ENCODE measurements at places on chromosomes 1 and 21.

DNA sequence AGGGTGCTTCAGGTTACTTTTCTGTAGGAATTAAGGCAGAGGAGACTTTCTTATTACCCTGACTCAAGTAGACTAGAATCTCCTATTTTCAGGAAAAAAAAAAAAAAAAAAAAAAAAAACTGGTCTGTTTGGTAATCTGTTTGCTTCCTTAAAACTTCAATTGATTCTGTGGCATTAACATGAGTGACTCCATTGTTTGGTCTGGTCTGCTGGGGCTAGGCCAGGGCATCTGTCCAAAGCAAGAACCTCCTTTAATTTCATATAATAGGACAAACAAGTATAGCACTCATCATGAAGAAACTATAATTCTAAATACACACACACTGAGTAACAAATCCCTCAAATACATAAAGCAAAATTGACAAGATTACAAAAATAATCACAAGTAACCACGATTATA, 32.9 kb upstream of the LRRC7 start:
- DNase-seq, result no peak

GRCh38 chr1:119112791-119113190, 27.7 kb downstream of the WARS2 start:
- DNase-seq, result no peak

DNA sequence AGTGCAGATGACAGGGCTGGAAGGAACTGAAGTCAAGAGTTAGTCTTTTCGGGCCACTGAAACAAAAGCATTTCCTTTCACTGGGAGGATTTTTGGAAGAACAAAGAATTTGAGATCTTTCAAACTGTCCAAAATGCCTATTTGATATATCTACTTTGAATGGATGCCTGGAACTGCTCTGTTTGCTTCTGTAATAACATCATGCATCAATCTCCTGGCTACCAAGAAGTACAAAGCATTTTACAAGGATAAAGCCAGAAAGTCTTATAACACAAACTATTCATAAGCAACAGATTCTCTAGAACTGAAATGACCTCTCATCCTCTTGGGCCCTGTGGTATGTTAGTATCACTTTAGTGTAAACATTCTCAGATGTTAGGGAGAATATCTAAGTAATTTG, 18.2 kb upstream of the RHOU start:
- DNase-seq, result no peak

DNA sequence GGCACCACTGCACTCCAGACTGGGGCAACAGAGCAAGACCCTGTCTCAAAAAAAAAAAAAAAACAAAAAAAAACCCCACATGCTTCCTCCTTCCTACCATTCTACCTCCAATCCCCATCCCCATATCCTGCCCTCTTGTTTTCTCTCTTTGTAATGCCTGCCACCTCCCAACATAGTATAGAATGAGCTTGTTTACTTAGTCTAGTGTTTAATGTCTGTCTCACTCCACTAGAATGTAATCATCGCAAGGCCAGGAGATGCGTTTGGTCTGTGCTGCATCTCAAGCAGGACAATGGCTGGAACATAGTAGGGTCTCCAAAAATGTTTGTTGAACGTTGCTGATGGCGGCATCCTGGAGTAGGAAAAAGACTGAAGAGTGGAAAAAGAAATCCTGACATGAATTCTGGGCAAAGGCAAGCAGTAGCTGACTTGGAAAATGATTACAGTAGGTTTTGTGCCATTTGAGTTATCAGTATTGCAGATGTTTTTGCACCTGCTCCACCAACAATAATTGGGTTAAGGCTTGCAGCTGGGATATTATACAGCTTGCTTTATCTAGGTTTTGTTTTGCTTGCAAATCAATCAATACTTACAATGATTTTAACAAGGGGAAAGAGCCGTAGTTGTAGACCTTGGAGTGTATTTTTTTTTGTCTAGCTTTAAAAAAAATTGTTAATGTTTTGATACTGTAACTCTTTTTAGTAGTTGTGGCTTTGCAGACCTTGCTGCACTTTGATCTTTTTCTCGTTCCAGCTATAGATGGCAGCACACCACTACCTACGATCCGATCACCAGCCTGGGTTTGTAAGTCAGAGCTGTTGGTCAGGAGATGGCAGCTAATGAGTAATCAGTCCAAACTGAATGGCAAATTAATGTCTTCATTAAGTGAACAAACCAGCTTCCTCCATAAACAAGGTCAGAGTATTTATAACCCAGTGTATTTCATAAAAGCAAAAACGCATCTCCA, 62.4 kb downstream of the BACH1 start:
- no peak for DNase-seq

DNA sequence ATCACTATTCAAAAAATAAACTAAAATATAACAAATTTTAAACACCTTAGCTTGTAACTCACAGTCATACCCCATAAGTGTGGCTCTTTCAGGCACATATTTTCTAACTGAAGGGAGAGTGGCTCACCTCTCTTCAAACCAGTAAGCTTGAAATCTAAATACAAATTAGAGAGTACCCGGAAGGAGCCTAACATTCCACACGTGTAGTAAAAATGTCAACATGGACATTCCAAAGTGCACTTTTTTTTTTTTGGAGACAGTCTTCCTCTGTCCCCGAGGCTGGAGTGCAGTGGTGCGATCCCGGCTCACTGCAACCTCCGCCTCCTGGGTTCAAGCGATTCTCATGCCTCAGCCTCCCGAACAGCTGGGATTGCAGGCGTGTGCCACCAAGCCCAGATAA, 275.6 kb upstream of the ADGRL2 start:
- DNase-seq, result no peak

DNA sequence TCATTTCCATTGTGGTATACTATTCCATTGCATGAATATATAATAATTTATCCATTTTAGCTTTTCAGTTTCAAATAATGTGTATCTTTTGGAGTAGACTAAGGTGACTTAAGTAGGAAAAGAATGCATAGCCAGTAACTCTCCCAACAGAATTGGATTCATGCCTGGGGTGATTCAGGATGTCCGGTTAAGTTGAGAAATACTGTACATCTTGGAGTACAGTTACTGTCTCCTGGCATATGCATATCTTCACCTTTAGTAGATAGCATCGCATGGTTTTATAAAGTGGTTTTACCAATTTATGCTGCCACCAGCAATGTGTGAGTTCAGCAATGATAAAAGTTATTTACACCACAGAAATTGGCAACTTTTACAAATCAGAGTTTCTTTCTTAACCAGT, 18.6 kb upstream of the SLC6A9 start:
- DNase-seq, result no peak

DNA sequence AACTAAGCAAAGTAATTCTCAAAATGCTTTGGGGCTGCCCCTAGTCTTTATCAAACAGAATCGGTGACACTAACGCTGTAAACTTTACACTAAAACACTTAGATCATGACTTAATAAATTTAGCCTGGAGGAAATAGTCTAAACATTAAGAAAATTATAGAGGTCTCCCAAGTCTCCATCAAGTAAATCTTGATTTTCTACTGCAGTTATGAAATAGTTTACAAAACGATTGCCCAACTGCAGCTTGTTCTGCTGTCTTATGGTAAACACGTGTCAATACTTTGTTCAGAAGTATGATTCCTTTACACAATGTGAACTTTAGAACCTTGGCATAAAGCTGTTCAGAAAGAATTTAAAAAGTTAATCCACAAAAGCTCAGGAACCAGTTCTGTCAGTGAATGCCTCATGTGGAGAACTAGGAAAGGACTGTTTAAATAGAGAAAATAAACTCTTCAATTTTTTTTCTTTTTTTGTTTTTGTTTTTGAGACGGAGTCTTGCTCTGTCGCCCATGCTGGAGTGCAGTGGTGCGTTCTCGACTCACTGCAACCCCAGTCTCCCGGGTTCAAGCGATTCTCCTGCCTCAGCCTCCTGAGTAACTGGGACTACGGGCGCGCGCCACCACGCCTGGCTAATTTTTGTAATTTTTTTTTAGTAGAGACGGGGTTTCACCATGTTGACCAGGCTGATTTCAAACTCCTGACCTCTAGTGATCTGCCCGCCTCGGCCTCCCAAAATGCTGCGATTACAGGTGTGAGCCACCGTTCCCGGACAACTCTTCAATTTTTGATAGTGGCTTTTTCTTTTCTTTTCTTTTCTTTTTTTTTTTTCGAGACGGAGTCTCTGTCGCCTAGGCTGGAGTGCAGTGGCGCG, 1.6 kb downstream of the DDI2 start:
- peak; percentile 56 for DNase-seq

DNA sequence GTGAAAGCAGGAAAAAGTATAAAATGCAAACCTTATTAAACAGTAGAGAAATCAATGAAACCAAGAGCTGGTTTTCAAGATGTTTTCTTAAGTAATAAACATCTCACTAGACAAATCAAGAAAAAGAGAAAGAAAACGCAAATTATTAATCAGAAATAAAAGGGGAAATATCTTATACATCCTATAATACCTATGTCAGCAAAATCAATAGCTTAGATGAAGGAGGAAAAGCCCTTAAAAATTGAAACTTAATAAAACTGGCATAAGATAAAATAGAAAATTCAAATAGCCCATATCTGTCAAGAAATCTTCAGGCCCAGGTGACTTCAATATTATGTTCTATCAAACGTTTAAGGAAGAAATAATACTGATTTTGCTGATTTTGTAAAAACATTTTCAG, 59.1 kb downstream of the RGS4 start:
- DNase-seq, result no peak

GRCh38 chr1:87208931-87209330, 119.7 kb upstream of the LMO4 start:
- DNase-seq, result peak; percentile 91

DNA sequence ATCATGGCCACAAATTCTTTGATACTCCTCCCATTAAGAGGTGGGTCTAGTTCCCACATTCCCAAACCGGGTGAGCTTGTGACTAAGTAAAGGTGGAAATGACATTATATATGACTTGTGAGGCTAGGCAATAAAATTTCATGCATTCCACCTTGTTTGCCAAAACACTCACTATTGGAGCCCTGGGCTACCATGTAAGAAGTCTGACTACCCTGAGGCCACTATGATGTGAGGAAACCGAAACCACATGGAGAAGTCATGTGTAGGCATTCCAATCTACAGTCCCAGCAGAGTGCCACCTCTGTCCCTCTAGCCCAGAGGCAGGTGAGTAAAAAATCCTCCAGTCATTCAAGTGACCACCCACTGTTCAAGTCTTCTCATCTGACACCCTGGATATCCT, 17.9 kb upstream of the SMG7 start:
- no peak for DNase-seq

DNA sequence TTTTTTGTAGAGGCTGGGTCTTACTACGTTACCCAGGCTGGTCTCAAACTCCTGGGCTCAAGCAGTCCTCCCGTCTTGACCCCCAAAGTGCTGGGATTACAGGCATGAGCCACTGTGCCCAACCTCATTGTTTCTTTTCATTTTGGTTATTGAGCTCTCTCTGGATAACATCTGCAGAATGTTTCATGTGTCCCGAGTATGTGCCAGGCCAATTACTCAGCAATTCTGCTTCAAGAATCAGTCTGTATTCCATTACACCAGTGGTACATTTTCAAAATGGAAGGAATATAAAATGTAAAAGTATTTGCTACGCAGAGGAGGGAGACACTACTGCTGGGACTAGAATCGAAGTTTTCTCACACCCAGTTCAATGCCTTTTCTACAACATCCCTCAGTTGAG, 1.7 kb upstream of the ELOA start:
- DNase-seq, result peak; percentile 25

GRCh38 chr1:116686723-116687352, 19.3 kb upstream of the IGSF3 start:
- DNase-seq, result no peak

- no peak for DNase-seq
These were observed 36.5 kb downstream of the MAP3K21 start for GRCh38 chr1:233364026-233364425.

- no peak for DNase-seq
These were observed 65.7 kb downstream of the NPHS2 start for GRCh38 chr1:179510038-179510437.

- DNase-seq, result no peak
These were observed 269.2 kb downstream of the SDCCAG8 start for GRCh38 chr1:243525085-243525487.

DNA sequence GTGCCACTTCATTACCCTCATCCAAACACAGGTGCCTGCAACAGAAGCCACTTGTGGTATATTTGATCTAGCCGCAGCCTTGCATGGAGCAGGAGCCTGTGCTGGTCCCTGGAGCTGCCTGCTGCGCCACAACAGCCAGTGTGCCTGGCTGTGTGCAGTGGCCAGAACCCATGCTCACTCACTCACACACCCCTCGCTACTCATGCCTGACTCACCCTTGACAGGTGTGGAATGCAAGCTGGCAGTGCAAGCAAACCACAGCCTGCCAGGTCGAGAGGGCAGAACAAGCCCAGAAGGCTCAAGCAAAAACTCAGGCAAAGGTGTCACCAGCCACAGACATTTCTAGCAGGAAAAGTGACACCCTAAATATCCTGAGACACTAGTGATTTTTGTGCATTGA, 1510.9 kb downstream of the KCNT2 start:
- no peak for DNase-seq

DNA sequence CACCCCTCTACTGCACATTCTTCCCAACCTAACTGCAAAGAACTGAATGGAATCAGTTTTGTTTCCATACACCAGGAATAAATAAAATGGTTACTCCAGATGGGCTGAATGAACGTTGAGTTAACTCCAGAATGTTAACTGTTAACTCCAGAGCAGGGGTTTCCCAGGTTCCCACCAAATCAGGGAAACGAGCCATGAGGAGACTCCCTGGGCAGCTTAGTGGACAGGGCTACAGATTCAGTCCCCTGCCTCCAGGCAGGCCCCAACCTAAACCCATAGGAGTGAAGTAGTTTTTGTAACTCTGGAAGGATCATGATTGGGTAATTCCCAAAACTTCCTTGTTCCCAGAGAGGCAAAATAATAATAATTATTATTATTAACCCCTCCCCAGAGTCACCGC, 14.1 kb downstream of the VSIG8 start:
- no peak for DNase-seq

DNA sequence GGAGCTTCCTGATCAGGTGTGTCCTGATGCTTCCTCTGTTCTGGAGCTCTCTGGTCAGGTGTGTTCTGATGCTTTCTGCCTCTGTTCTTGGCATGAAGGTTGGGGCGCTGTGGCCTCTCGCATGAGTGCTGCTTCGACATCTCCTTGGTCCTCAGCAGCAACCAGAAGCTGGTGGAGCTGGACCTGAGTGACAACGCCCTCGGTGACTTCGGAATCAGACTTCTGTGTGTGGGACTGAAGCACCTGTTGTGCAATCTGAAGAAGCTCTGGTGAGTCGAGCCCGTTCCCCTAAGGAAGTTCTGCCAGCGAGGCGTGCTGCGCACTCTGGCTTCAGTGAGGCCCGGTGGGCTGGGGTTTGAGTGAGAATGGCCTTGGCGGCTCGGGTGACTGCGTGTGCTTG, 18.0 kb downstream of the NLRP3 start:
- no peak for DNase-seq

- DNase-seq, result no peak
These were observed 33.0 kb downstream of the MAST2 start for GRCh38 chr1:45836451-45836850.

DNA sequence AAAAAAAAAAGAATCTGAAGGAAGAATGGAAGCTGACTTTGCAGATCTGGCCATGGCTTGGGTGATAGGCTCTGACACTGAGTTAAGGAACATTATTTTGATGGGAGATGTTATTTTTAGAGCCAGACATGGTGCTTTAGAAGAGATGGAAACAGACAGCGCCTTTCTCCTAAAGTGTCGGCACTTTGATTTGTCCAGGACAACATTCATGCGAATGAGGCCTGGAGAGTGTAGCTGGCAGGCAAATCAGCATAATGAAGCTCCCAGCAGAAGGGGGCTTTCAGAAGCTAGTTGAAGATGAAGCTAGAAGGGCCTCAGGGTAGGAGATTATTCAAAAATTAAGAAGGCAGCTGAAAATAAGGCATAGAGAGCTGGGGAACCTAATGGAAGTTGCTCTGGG, 397.7 kb downstream of the RWDD3 start:
- no peak for DNase-seq

- DNase-seq, result peak; percentile 100
These were observed 18.0 kb downstream of the KIAA2013 start for GRCh38 chr1:11908095-11908675.
